ENCODE measurements at places on chromosomes 7 and 10.

GRCh38 chr7:29044554-29044953 is 86.4 kb upstream of the TRIL start:
- DNase-seq: no peak

DNA sequence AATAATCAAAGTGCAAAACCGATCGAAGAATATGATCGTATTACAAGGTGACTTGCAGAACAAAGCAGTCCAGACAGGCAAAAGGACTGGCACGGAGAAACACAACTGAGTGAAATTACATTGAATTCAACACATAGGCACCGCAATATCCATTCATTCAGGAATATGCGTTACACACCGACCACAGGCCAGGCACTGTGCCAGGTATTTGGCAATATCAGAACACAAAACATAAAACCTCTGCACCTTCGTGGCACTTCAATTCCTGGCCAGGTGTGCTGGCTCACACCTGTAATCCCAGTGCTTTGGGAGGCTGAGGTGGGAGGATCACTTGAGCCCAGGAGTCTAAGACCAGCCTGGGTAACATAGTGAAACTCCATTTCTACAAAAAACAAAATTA is 187.9 kb downstream of the DIP2C start:
- no peak for DNase-seq

GRCh38 chr7:150685219-150686029 is at the start of gene GIMAP2:
Gene GIMAP2 (plus strand): TSS chr7:150685706. CDS start chr7:150687060, 1,354 bp downstream.
- DNase-seq: no peak

DNA sequence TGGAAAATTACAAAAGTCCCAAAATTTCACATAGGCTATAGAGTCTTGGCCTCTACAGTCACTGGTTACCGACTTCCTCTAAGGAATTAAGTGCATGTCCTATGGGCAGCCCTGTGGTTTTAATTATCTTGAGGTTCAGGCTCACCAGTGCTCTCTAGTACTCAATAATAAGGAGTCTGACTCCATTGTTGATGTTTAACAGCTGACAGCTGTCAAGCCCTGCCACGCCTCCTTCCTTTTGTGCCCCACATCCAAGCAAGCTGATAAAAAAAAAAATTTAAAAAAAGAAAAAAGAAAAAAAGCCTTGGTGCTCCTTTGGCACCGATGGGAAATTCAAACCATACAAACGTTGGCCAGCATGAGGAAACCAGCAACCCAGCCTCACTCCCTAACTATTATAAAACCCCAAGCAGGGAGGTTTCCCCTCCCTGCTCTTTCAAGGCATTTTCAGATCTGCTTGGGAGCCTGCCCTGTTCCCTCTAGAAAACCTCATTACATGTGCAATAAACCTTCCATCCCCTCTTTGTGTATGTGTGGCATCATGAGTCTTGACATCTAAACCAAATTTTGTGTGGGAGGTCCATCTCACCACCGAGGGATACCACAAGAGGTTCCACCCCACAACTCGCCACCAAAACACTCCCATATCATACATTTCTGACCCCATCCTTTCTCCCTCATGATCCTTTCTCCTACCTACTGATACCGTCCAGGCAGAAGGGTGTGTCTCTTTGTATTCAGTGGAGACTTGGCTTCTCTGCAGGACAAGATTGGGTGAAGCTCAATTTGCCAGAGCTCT is 70.9 kb upstream of the CCDC71L start:
- DNase-seq: no peak

DNA sequence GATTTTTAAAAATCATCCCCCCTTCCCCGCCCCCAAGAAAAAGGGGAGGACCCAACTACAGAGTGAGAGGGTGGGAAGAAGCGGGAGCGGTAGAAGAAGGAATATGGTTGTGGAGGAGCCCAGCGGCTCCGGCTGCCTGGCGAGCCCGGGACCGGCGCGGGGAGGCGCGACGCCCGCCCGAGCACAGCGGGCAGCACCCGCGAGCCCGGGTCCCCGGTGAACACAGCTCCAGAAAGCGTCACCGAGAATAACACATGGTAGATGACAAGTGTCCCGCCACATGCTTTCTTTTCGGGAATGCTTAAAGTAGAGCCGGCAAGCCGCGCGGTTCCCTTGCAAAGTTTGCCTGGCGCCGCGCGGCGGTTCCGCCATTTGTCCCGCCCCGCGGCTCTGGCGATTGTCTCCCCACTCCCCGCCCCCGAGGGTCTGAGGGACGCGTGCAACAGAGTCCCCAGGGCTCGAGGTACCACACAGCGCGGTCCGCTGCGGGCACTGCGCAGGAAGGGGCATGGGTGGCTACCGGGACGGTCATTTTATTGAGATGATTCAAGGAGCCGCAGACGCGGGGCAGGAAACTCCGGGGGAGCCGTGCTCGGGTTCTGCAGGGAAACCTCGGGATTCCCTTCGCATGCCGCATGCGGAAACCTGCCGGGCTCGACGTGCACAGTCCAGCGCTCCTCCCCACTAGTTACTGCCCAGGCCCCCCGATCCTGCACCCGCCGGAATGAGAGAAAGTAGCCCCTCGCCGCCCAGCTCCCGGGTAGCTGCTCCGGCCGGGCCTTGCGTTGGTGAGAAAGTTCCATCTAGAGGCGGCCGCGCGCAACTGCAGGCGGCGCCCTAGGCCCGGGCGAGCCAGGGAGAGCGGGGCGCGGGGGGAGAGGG is 781 bp upstream of the GRM8 start:
- DNase-seq: peak; percentile 26
